ENCODE measurements at places on chromosomes 6 and 20.
A peak's percentile ranks its signal among the peaks of the same experiment; 100 is the strongest.

GRCh38 chr20:61531553-61532345 is 279.7 kb downstream of the CDH4 start:
- no peak for DNase-seq

DNA sequence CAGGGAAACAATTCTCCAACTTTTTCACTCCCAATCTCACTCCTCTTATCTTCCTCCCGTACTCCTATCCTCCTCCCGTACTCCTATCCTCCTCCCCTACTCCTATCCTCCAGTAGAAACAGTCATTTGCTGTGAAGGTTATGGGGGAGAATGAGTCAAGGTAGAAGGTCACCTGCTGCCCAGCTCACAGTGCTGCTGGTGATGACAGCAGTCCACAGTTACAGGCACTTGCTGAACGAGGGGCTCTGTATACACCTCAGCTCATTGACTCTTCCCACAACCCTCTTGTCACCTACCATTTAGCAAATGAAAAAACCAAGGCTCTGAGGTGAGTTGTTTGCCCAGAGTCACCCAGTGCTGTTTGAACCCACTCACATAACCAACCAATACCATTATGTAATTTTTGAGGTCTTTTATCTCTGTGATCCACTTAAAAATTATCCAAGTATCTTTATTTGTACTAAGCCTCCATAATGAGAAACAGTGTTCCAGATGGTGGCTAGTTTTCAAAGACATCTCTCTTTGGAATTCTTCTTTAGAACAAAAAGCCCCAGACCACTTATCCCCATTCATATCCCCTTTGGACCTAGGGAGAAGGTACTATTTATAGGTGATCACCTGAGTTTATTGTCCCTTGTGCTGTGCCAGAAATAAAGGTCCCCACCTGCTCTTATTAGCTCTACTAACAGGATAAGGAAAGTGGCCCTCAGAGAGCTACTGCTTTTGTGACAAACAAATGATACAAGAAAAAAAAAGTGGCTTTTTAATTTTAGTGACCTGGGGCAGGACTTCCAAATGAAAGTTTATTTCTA is 53.2 kb downstream of the PTPN1 start:
- DNase-seq, result no peak

GRCh38 chr6:42551217-42551616 is 12.6 kb upstream of the UBR2 start:
- peak; percentile 17 for DNase-seq

DNA sequence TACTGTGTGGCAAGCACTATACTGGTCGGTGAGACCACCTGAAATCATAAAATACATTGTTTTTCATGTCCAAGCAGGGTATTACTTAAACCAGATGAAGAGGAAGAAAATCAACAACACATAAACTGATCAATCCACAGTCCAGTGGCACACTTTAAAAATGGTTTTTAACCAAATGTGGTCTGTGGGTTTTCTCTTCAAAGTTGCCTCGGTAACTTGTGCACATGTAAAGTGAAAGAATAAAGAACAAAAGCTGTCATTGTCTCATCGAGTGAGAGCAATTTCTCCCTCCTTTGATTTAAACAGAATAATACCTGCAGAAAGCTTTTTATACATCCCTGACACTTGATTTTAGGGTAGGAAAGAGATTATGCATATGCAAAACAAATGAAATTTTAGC is 3.7 kb downstream of the FLRT3 start:
- DNase-seq, result no peak

DNA sequence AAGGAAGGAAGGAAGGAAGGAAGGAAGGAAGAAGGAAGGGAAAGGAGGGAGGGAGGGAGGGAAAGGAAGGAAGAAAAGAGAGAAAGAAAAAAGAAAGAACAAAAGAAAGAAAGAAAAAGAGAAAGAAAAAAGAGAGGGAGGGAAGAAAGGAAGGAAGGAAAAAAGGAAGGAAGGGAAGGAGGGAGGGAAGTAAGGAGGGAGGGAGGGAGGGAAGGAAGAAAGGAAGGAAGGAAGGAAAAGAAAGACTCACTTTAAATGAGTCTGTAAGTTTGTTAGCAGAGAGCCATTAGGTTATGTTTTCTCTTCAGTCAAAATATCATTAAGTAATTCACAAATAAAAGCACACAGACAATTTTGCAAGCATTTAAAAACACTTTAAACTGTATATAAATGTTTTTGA is 44.0 kb upstream of the SASH1 start:
- no peak for DNase-seq

- DNase-seq, result no peak
Observed at GRCh38 chr20:23358923-23359593, 2.9 kb upstream of the GZF1 start.

- no peak for DNase-seq
Observed at GRCh38 chr6:30887901-30888815, 3.8 kb downstream of the DDR1 start.

DNA sequence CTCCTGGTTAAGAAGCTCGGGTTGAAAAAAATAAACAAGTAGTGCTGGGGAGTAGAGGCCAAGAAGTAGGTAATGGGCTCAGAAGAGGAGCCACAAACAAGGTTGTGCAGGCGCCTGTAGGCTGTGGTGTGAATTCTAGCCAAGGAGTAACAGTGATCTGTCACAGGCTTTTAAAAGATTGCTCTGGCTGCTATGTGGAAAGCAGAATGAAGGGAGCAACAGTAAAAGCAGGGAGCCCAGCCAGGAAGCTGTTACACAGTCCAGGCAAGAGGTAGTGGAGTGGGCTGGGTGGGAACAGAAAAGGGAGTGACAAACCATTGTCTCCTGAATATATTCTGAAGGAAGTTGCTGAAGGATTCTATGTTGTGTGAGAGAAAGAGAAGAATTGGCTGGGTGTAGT is 2.0 kb downstream of the HFE start:
- DNase-seq, result no peak

DNA sequence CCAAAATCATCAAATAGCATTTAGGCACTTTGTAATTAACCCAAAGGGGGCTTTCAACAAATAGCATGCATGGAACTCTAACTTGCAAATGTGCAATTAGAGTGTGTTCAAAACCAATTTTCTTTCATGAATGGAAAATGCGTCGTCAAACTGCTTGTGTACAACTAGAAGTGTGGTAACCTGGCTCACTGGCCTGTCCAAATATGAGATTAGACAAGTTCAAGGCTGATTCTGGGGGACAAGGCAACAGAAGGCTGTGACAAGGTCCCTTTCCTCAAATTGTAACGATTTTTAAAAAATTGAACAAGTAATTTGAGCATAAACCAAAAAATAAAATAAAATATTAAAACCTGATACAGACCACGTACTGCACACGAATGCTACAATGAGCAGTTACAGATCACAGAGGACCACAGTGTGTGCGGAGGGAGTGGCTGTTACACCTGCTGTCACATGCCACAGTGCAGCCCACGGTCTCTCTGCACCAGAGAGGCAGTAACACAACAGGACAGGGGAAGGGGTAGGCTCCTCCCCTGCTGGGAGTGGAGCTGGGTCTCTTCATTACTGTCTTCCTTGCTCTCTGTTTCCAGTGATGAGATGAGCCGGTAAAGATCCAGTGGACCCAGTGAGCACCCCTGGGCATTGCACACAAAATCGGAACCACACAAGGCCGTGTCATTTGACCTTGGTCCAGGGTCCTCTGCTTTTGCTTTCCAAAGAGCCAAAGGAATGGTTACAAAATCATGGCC is 252.2 kb upstream of the PDE10A start:
- DNase-seq, result no peak

GRCh38 chr20:5810800-5811422 is 60.7 kb downstream of the SHLD1 start:
- DNase-seq, result no peak

- DNase-seq, result no peak
Observed at GRCh38 chr20:25989196-25989595, 292.5 kb upstream of the ZNF337 start.

GRCh38 chr6:103231181-103231580 is 1628.5 kb downstream of the HACE1 start:
- DNase-seq, result no peak

DNA sequence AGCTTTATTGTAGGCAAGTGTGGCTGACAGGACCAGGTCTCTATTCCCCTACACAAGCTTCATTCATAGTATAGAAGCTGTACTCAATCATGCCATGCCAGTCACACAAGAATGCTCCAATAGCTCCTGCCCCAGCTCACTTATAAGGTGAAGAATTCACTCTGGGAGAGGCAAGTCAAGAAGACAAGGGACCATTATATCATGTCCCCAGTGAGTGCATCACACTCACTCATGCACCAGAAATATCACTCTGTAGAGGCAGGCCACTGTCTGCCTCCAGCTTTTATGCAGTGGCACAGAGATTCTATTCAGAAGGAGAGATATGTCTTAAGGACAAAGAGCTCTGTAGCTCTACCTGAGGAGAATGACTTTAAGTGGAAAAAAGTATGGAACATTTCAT is 263.2 kb downstream of the GJA1 start:
- DNase-seq, result no peak

- peak; percentile 74 for DNase-seq
Observed at GRCh38 chr6:159252955-159253508, 83.8 kb downstream of the FNDC1 start.

DNA sequence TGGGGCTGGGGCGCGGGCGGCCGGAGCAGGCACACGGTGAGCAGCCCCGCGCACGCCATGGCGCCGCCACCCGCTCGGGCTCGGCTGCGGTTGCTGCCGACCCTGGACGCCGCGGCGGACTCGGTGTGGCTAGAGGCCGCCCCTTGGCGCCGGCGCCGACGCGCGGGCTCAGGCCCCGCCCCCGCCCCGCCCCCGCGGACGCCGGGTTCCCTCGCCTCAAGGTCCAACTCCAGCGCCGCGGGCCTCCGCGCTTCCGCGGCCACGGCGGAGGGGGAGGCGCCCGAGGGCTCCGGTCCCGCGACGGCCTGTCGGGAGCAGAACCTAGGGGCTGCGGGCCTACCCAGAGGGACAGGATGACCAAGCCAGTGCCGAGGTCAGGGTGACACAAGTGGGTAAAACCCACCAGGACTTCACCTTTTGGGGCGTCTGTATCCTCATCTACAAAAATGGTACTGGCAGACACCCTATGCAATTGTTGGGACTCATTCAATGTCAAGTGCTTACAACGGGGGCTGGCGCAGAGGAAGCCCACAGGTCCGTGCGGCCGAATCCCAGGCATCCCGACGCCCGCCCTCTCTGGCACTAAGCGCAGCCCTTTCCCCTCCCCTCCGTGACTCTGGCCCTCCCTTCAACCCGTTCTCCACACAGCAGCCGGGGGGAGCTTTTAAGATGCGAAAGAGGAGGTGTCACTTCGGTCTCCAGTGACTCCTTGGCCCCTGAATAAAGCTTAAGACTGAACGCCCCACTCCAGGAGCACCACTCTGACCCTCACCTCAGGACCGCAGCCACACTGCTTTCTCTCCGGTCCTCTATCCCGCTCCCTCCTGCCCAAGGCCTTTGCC is at the start of gene NECAB3:
Gene NECAB3 (minus strand): TSS at position 135 of the 842 bp plus-strand sequence. CDS start 76 bp downstream, at position 59.
- peak; percentile 41 for DNase-seq

GRCh38 chr20:39021748-39022147 is 59.6 kb downstream of the DHX35 start:
- DNase-seq, result no peak

DNA sequence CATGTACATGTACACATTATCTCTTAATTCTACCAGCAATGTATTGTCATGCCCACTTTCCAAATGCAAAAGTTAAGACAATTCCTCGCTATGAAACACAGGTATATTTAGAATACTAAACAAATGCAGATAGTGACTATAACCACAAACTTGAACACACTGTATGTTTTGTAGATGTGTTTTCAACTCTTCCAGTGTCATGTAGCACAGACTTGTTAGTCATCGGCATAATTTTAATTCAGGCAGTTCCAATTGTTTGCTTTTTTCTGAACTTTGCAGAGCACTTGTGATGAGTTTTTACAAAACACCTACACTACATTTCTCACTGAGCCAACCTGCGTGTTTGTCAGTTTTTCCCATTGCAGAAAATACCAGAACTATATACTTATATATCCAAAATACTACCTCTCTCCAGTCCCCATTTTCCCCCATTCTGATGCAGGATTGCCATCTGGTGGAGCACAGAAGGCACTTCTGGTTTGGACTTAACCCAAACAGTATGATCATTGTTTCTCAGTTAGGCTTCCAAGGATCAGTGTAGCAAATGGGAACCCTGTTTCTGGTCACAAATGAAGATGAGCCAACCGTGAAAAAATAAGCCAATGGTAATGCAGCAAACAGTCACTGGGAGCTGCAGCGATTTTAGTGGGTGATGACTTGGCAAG is 143.4 kb downstream of the ADGRB3 start:
- DNase-seq, result peak; percentile 53

DNA sequence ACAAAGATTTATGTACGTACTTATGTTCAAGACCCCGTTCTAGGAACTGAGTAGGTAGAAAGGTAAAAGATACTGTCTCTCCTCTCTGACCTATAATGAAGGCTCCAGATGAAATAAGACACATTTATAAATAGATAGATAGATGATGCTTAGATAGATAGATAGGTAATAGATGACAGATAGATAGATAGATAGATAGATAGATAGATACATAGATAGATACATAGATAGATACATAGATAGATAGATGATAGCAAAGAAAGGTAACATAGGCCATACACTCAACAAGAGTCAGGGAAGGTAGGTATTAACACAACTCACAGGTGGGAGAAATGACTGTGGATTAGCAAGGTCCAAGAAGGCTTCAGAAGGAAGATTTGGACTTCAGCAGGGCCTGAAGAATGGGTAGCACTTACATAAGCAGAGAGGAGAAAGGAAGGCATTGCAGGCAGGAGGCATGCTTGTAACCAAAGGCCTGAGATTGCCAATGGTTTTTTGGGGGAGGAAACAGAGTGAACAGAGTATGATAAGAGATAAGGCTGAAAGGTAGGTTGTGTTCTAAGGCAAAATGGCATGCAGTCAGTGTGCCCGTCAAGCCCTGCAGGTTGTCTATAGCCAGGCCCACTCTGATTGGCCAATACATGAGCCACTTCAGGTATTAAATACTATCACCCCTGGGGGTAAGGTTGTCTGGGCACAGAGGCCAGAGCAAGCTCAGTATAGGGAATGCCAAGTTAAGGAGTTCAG is 7.7 kb upstream of the MYB start:
- no peak for DNase-seq

GRCh38 chr6:35173427-35174087 is 32.4 kb upstream of the TCP11 start:
- DNase-seq, result no peak

- no peak for DNase-seq
Observed at GRCh38 chr6:98525860-98526259, 308.5 kb upstream of the POU3F2 start.

DNA sequence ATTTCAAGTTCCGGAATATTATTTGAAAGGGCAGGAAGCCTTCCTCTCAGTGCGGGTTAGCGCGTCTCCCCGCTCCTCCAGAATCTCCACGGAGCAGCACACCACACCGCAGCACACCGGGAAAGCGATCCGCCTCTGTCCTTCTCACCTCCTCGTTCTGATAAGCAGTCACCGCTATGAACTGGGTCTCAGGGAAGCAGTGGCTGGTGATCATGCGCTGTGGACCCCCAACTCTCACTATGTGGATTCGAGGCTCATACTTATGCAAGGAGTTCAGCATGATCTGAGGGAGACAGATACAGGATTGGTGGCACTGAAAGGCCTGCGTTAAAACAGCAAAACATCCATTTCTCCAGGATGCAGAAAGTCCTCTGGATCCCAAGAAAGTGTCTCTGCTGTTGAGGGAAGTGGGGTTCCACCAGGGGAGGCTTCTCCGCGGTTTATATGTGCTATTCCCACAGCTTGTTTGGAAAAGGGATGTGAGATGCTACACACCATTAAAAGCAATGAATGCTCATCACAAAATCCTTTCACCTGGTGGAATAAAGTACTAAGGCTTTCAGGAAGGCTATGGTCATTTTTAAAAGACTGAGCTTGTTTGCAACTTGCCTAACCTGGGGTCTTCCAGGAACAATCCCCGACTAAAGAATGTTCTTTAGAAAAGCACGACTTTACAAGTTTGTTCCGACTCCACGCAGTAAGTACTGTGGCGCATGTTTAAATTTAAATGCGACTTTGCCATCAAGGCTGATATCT is 1.9 kb downstream of the TBXT start:
- no peak for DNase-seq

Data from fibroblast of skin of left quadriceps (primary cell).